ENCODE measurements at places on chromosomes 6 and 20.

DNA sequence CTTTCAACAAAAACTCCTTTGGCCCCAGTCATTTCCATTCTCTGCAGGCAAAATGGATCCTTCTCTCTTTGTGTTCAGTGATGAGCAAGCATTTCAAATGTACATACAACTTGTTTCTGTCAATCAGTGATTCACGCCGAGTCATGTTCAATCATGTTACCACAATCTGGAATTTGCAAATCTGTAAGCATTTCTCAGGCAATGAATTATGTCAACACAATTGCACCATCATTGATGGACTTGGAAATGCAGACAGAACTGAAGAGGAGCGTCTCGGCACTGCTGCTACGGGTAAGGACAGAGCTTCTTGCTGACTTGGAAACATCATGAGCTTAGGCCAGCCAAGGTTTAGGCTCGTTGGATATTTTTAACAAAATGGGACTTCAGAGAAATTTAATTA is 132.8 kb upstream of the AGPAT4 start:
- no peak for DNase-seq

DNA sequence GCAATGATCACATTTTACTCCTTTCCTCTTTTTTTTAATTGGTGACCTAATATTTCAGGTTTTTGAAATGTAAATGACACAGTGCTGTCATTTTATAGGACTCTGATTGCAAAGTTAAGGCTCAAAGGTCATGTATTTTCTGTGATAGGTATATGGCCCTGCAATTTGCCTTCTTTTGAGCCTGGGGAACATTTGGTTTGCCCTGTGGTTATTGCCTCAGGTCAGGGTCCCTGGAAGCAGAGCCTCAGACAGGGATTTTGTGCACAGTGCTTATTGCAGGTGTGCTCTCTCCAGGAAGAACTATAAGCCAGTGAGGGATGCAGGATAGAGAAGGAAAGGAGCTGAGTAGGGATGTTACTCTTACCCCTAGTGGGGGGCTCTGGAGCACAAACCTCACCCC is 229.3 kb upstream of the ECI2 start:
- DNase-seq = no peak

DNA sequence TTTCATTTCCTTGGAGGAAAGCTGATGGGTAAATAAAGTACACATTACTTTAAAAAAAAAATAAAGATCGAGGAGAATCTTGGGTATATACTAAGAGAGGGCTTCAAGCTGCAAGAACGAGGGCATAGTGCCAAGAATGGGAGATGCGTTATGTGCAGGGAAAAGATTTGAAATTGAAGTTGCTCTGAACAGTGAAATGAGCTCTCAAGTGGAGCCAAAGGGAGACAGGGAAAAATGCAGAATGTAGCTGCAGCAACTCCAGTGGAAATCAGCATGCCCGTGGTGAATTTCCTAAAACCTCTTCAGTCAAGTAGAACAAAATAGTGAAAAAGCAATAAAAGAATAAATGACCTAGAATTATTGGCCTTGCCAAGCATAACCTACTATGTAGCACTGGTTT is 11.4 kb upstream of the COL9A1 start:
- no peak for DNase-seq

- DNase-seq = no peak
These were observed 23.1 kb upstream of the VIP start for GRCh38 chr6:152727507-152727906.

GRCh38 chr20:24933266-24933908 is 15.7 kb upstream of the CST7 start:
- DNase-seq = no peak

DNA sequence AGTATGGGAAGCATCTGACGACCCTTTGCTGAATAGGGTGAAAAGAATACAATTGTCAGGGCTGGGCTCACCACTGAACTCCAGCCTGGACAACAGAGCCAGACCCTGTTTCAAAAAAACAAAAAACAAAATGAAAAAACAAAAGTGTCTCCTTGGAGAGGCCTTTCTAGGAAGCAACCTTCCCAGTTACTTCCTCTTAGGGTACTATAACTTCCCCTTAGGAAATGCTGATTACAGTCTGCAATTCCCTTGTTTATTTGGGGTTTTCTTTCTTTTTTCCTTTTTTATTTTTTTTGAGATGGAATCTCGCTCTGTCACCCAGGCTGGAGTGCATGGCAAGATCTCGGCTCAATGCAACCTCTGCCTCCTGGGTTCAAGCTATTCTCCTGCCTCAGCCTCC is 20.5 kb upstream of the TTPAL start:
- DNase-seq = no peak

DNA sequence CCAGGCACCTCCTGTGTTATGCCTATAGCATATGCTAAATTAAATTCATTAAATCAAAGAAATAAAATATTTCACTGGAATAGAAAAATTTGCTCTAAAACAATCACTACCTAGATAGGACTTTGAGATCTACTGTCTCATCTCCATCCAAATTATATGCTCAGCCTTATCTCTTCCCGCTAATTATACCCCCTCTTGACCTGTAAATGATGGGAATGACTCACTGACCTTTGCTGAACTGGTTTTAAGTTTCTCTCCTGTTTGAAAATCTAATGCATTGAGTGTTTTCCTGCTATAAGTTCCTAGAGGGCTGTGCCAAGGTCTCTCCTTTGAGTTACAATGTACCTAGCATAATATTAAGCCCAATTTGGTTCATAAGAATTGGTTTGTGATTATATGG is 110.1 kb downstream of the BMP2 start:
- DNase-seq = no peak

GRCh38 chr6:111307275-111307858 is 175.7 kb downstream of the REV3L start:
- DNase-seq = no peak

GRCh38 chr6:120211955-120212792 is 862.6 kb upstream of the MAN1A1 start:
- no peak for DNase-seq

GRCh38 chr6:138229663-138230179 is 11.4 kb upstream of the PBOV1 start:
- no peak for DNase-seq

DNA sequence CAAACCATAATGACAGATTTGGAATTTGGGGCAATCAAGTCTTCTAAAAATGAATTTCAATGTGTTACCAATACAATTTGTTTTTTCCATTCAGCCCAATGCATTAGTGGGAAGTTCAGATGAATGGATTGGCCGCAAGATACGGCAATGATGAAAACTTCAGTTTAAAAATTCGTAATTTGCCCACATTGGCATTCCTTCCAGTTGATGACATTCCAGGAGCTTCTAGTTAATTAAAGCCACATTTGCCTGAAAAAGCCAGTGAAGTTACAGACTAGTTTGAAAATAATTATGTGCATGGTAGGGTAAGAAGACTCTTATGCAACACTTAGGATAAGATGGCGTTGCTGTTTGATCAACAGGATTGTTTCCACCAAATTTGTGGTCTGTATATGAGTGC is 46.2 kb downstream of the NHLRC1 start:
- no peak for DNase-seq

GRCh38 chr20:44594730-44595129 is 12.4 kb downstream of the PKIG start:
- no peak for DNase-seq

- no peak for DNase-seq
These were observed 134.2 kb upstream of the BMP5 start for GRCh38 chr6:56009636-56010035.

- no peak for DNase-seq
These were observed 184.2 kb upstream of the MAN1A1 start for GRCh38 chr6:119533603-119534279.

DNA sequence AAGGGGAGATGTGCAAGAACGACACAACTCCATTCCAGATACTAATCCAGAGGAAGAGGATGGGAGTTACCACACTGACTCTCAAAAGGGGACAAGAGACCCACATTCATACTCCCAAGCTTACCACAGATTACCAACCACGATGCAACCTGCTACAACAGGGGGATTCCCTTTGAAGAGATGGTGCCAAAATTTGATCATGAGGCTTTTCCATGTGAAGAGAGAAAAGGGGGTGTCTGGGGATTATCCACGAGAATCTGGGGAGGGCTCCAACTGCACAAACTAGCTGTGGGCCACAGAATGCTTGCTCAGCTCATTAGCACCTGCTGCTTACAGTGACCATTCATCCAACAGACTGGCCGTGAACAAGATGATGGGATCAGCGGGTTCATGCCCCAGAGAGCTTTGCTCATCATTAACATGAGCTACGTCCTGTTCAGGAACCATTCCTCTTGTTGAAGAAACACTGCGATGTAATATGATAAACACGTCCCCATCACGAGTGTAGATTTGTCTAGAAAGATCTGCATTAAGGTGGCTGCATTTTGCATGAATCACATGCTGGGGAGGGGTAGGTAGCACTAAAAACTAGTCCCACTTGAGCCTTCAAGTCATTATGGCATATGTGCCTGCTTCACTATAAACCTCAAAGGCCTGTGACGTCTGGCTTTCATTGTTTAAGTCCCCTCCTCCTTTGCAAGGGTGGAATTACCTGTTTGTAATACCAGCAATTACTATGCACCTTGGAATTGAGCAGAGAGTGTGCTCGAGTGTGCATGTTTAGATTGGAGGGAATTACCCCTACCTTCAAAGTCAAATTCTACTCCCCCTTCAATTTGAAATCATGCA is 4.0 kb downstream of the PLAGL2 start:
- no peak for DNase-seq

DNA sequence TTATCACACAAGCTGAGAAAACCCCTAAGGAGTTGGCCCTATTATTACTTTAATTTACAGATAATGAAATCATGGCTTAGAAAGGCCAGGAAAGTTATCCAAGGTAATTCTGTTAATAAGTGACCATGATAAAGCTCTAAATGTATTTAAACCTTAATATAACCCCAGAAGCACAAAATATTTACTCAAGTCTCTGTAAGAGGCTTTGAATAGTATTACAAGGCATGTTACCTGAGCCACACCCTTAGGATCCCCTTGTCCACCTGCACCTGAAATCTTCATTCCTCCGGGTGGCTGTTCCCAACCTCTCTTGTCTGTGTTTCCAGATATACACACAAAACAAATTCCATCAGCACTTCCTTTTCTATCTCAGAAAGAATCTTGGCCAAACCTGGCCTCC is 271.6 kb upstream of the BMP2 start:
- DNase-seq = no peak

All from stimulated activated CD4-positive, alpha-beta T cell treated with anti-CD3 and anti-CD28 coated beads, Interleukin-12 subunit alpha, Interleukin-12 subunit beta, amount 100 ng/mL, for 24 hours (primary cell).